ENCODE measurements at places on chromosomes 2 and 18.

- DNase-seq = peak; percentile 28
Observed at GRCh38 chr2:12501469-12502158, 215.1 kb upstream of the TRIB2 start.

DNA sequence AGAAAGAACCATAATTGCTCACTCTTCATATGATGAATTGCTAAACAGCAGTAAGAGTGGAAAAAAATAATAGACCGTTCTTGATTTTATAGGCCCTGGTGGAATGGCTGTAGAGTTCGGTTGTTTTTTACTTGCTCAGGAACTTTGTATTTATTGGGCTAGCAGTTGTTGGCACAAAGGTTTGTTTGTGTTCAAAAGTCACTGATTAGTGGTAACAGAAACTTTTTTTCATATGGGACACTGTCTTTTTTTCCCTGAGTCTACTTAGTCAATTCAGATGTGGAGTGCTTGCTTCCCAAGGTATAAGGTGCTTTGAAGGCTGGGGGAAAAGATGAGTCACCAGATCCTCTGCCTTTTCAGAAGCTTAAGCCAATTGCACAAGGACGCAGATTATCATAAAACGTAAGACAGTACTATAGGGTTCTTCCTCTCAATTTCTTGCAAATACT, 25.8 kb downstream of the PHLPP1 start:
- no peak for DNase-seq

DNA sequence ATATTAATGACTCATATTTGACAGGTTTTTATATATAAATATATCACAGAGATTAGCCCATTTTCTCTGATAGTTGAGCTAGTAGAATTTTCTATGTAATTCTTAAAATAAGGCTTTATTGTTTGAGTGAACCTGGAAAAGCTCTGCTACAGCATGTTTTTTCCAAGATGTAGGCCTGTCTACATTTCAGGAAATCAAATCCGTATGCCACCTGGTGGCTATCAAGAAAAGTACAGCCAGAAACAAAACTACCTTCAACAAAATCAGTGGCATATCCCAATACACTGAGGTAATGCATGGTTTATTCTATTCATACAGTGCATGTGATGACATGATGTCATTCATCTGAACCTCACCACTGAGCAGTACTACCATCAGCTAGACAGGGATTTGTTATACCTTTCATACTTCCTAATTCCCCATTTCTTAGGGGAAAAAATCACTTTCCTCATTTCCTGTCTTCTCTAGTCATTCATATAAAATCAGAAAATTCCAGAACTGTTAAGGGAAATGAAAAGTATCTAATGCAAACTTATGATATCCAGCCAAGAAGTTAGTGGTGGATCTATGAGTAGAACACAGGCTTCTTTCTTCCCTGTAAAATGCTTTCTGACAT, 310.4 kb upstream of the SYT4 start:
- DNase-seq = no peak

DNA sequence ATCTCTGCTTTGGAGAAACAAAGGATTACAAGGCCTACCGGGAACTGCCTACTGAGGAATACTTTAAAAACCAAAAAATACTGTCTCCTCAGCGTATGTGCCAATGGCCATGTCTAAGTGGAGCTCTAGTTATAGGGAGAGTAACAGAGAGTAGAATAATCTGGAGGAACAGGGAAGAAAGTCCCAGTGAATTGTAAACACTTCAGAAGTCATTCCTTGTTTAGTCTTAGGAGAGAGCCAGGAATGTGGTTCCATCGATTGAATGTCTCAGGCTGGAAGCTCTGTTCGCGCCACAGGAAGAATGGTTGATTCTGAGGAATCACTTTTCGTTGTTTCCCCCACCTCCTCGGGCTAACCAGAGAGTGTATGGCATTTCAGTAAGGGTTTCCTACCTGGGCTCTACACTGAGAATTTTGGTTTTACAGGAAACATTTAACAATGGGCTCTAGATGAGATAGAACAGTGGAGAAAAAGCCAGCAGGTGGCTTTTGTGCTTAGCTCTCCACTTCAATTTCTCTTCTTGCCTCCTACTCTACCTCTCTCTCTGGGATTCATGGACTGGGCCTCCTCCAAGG, 88.7 kb downstream of the ACVR1 start:
- DNase-seq = no peak

DNA sequence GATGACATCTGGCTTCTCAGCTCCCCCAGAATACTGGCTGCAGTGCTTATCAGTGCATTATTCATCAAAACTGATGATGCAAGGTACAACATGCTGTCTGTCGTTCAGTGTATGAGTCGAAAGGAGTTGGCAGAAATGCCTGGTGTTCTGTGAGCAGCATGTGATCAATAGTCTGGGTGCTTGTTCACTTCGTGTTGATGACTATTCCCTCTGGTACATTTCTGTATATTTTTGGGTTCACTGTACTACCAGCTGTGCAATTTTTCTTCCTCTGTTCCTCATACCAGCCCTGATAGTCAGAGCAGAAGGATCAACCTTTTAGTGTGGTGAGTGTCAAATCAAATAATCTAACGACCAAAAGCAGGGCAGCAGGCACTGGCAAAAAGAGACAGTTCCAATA, 59.0 kb upstream of the KLHL14 start:
- DNase-seq = no peak

DNA sequence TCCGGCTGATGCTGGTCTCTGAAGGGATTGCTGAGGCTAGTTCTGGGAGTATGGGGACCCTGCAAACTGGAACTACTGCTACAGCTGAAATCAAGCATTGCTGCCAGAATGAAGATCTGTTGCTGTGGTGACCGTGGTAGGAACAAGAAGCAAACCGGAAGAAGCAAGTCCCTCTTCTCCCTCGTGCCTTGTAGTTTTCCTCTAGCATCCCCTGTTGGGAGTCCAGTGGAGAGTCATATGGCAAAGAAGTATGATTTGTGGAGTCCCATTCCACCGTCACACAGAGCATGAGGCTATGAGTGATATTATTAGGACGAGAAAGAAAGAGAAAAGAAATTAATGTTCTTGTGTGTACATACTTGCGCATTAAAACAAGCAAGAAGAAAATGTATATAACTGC, 138.8 kb upstream of the SP5 start:
- no peak for DNase-seq

GRCh38 chr2:8154936-8155335, 526.9 kb upstream of the ID2 start:
- DNase-seq = no peak

GRCh38 chr2:157611726-157612125, 16.9 kb downstream of the ACVR1C start:
- DNase-seq = no peak

DNA sequence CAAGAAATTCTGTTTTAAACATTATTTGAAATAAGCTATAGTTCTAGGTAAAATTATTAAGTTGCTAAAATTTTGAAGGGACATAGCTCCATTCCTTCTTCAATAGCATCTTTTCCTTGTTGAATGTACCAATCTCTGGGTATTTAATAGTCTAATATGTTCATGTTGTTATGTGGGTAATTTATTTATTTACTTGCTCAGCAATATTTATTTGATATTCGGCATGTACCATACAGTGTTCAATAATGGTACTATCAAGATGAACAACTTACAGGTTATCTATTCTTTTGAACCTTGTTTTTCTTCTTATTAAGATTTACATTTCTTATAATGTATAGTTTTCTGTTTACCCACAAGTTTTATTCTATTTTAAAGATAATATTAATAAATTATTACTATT, 1616.8 kb upstream of the PIK3C3 start:
- no peak for DNase-seq

DNA sequence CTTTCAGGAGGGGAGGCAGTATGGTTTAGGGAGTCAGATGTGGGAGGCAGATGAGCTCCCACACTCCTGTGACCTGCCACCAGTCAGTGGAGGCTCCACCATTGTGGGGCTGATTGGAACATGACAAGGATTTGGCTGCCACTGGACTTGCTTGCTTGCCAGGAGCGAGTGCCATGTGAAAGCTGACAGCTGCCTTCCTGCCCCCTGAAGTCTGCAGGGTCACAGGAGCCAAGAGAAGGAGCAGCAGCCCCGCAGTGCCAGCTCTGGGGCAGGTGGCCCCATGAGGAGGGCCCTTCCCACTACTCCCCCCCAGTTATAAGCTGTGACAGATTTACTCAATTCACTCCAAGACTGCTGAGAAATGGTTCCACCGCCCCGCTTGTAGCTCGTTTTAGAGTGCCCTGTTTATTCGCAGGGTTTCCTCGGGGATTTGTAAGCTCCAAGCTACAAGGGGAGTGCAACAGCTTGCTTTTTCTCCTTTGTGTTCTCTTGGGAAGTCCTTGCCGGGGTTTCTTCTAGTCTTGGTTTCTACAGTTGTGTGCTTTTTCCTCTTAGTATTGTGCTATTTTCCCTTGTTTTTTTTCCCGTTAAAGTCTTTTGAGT, 414.3 kb downstream of the MEIS1 start:
- no peak for DNase-seq

DNA sequence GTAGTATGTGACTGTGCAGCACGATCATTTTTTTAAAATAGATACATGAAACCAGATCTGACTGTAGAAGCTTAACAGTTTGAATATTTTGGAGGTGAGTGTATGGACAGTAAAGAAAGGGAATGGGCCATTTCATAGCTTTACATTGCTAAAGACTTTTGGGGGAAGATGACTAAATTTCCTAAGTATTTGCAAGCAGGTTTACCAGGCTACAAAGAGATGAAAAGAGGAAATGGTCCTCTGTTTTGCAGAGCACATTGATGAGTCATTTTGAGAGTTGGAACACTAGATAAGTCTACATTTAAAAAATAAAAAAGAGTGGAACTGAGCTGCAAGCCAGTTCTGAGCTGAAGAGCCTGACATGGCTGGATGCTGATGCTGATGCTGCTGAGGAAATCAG, 115.7 kb upstream of the LRATD1 start:
- no peak for DNase-seq
